Fibroblast of pulmonary artery (primary cell): ENCODE measurements at places on chromosomes 1 and 21.

- DNase-seq, result no peak
Observed at GRCh38 chr1:160887071-160887470, 2.1 kb upstream of the ITLN1 start.

GRCh38 chr1:177441281-177441680 lies 270.5 kb downstream of the BRINP2 start:
- DNase-seq, result no peak

- DNase-seq, result no peak
Observed at GRCh38 chr1:21668951-21669257, 253 bp downstream of the RAP1GAP start.

- DNase-seq, result no peak
Observed at GRCh38 chr1:79059341-79059740, 52.8 kb upstream of the ADGRL4 start.

GRCh38 chr1:109713636-109714035 lies 1.6 kb downstream of the GSTM5 start:
- no peak for DNase-seq

DNA sequence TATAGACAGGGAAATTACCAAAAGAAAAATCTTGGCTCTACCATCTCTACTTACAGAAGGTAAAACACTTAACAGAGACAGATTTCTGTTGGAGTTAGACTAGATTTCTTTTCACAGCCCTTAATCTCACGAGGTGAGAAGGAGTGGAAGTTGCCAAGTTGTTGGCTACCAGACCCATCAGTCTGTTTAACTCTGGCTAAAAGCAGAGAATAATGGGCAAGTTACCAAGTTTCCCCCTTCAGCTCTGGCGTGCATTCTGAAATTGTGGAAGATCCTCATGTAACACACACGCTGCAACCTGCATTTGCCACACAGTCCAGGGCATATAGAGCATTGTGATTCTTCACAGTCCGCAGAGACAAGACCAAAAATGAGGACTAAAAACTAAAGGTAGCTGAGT lies 49.3 kb downstream of the STX6 start:
- no peak for DNase-seq

- no peak for DNase-seq
Observed at GRCh38 chr21:33543505-33544129, 779 bp downstream of the SON start.

DNA sequence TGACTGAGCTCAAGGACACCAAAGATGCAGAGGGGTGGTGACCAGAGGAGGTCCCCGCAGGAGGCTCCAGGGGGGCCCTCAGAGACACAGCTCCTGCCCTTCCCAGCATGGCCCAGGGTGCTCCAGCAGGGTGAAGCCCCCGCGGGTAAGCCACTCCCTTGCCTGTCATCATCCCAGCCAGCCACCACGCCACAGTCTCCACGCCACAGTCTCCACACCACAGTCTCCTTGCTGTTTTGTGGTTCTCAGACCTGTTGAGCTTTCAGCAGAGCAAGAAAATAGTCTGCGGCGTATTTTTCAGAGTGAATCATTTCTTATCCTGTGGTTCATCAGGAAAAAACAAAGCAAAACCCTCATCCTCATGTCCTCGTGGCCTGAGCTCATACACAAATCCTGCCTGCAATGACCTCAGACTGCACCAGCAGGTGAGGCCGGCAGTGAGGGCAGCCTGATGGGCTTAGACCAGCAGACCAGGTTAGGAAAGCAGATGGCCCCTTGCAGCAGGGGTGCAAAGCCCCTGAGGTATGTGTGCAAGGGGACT lies 25.7 kb upstream of the ABCG1 start:
- DNase-seq, result peak; percentile 57

GRCh38 chr1:246219508-246220030 lies 287.5 kb downstream of the SMYD3 start:
- DNase-seq, result no peak

DNA sequence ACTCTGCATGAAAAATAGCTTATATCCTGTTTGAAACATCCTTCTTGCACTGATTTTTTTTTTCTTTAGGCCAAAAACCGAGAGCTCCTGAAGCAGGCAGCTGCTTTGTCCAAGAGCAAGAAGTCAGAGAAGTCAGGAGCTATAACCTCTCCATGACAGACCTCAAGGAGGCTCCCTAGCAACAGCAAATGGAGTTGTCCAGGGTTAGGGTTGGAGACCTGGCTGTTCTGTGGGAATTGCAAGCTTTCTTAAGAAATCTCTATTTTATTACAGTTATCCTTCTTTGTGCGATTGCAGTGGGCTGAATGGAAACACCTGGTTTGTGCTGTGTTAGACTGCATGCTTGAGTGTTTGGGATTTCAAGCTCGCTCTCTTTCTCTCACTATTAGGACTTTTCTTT lies 12.6 kb upstream of the STX12 start:
- DNase-seq, result peak; percentile 51

DNA sequence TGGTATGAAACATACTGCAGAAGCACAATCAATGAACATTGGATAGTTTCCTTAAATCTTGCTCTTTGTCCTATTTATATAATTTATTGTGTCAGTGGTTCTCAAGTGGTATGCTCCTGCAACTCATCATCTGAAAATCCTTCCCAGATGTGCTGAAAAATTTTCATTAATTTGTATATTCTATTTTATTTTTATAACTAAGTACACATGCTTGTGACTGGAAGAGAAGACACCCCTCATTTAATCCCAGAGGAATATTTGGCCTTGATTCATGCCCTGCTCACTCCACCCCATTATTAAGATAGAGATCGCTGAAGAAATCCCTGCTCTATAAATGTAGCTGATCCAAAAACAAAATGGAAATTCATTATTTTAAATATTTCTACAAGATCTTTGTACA lies 870.5 kb upstream of the CXADR start:
- DNase-seq, result no peak

DNA sequence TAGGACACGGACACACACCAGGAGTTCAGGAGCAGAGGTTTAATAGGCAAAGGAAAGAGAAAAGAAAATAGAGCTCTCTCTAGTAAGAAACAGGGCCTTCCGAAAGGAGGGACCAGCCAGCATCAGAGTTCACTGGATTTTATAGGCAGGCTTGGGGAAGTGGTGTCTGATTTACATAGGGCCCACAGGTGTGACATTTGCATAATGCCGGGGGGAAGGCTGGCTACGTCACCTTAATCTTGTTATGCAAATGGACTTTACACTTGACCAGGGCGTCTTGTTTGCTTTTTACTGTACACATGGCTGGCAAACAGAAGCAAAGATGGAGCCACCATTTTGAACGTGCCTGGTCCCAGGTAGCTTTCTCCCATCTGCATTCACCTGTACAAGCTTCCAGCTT lies at the start of gene OR14A16:
Gene OR14A16, minus strand, starts transcription at position 97 of the 400 bp plus-strand sequence. CDS start 8,390 bp downstream, outside the sequence.
- no peak for DNase-seq

GRCh38 chr1:174700775-174701174 lies 253.0 kb downstream of the GPR52 start:
- DNase-seq, result no peak

DNA sequence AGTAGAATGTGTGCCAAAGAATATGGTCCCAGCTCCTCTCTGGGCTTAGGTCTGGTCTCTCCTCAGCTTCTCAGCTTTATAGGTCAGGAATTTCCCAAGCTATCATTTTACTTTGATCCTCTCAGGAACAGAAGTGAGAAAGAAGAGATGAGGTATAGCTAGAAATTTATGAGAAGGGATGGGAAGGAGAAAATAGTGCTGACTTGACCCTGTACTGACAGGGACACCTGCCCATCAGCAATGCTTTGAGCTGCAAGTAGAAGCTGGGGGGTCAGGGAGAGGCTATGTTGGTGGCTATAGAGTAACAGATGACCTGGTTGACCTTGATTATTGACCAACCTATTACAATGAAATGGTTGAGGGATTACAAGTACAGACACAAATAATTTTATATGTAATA lies 75.0 kb downstream of the XCL2 start:
- DNase-seq, result no peak
